Stimulated activated CD4-positive, alpha-beta T cell treated with anti-CD3 and anti-CD28 coated beads, Interleukin-1b, Interleukin-23, amount 100 ng/mL, for 24 hours (primary cell): ENCODE measurements at places on chromosomes 12 and 14.

- DNase-seq, result no peak
Observed at GRCh38 chr12:92221656-92222315, 76.1 kb upstream of the BTG1 start.

DNA sequence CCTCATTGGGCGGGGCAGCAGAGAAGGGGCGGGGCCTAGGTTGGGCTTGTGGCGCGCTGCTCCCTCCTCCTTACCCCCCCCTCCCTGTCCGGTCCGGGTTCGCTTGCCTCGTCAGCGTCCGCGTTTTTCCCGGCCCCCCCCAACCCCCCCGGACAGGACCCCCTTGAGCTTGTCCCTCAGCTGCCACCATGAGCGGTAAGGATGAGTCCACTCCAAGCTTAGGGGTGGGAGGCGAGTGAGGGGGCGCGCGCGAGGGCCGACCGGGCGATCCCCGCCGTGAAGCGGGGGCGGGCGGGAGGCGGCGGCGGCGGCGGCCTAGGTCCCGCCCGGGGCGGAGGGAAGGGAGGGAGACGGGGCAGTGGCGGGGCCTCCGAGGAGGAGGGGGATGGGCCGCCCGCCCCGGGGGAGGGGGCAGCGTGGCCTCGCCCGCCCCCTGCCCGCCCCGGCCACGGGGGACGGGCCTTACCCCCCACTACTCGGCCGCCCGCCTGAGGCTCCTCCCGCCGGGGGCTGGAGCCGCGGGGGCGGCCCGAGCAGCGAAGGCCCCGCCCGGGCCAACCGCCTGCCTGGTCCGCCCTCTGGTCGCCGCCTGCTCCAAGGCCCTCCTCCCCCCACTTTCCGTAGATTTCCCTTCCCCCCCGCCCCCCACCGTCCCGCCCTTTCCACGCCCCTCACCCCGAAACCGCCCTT, at the start of gene SP1:
SP1 (plus strand) TSS at position 73 of the 690 bp plus-strand sequence; CDS start at position 189, 116 bp downstream.
- DNase-seq, result peak; percentile 76

DNA sequence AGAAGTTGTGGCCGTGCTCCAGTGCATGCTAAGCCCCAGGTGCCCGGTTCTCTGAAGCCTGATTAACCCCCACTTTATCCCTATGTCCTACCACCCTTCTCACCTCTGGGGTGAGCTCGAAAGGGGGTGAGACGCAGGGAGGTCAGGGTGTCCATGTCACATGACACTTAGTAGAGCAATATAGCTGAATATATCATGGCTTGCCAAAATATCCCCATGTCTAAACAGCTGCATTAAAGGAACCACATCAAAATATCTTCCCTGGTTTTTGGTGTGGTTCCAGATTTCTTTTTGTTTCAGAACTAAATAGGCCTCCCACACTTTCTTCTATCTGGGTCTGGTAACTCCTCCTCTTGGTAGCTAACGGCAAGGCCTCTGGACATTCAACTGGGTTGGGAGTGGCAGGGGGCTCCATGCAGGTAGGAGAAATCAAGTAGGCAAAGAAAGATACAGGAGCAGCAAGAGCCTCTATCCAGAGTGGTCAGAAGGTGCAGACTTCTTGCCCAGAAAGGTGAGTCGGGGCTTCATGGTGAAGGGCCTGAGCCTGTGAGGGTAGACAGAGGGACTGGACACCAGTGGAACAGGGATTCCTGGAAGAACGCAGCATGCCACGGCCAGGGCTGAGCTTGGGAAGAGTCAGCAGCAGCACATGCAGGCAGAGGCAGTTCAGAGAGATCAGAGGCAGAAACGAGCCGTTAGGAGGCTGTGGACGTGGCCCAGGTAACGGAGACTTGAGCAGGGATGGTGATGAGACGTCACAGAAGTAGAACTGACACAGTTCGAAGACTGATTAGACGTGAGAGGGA, 202.8 kb upstream of the DIO3 start:
- DNase-seq, result no peak

DNA sequence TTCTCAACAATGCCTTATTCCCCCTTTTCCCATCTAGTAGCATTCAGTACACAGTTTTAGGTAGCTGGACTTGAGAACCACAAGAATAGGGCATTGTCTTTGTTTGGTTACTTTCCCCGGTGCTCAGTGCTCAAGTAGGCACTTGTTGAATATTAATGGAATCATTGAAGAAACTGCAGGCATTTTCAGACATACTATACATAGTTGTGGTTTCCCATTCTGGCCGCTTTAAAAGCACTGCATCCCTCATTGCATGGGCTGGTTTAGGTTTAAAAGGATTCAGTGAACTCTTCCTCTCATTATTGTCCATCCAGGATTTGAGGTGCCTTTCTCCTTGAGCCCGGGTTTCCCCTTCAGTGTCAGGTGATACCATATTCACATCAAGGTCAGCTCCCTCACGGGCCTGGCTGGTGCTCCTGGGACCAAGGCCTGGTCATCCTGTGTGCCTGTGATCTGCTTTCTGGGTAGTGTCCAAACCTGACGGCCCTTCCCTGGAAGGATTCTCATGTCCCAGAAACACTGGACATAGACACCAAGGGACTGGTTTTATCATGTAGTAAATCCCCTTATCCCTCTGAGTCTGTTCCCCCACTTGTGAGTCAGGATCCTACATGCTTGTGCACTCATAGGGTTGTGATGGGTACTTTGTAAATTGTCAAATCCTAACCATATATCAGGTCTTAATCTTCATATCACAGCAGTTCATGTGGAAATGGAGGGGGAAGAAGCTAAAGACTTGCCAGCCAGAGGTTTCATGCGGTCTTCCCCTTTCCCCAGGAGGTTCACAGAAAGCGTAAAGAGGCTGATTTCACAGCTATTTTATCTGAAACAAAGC, 7.4 kb downstream of the TCP11L2 start:
- no peak for DNase-seq

DNA sequence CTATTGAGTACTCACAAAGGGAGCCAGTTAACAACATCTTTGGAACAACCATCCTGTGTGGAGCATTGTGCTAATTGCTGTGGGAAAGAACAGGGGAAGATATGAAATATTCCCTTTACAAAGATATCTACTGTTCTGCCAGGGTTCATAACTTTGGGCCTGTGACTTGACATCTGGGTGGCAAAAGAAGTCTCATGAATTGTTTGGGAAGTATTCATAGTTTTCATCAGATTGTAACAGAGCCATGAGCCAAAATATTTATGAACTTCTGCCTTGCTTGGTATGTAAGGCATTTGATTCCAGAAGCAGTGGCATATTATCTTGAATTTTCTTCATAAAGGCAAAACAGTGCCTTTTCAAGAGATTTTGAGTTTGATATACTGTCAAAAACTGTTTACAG, 816.2 kb downstream of the DIO2 start:
- no peak for DNase-seq

DNA sequence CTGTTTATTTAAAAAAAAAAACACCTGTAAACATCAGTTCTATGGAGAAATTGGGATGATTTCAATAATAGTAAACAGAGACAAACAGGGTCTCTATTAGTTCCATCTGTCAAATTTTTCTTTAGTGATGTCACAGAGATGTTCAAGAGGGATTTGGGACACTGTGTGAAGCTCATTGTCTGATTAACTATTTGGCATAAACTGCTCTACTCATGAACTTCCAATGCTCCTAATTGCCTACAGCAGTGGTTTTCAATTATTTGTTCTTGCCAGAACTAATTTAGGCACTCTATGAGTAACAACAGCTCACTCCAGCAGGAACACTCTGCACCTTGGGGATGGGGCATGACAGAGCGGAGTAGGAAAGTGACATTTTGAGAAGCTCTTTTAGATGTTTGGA, 250.1 kb upstream of the PRKD1 start:
- DNase-seq, result no peak

DNA sequence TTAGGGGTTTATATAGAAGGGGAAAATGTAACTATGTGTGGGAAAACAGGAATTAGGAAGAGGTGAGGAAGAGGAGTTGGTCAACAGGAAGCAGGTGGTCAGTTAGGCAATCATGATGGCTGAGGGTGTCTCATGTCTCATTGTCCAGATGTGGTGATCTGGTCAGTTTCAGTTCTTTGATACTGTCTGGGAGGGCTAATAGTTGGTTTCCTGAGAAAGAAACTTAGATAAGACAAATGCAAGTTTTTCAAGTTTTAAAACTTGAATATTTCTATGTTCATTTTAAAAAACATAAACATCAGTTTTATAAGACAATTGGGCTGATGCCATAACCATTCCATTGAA, 1121.8 kb upstream of the USP15 start:
- DNase-seq, result no peak

DNA sequence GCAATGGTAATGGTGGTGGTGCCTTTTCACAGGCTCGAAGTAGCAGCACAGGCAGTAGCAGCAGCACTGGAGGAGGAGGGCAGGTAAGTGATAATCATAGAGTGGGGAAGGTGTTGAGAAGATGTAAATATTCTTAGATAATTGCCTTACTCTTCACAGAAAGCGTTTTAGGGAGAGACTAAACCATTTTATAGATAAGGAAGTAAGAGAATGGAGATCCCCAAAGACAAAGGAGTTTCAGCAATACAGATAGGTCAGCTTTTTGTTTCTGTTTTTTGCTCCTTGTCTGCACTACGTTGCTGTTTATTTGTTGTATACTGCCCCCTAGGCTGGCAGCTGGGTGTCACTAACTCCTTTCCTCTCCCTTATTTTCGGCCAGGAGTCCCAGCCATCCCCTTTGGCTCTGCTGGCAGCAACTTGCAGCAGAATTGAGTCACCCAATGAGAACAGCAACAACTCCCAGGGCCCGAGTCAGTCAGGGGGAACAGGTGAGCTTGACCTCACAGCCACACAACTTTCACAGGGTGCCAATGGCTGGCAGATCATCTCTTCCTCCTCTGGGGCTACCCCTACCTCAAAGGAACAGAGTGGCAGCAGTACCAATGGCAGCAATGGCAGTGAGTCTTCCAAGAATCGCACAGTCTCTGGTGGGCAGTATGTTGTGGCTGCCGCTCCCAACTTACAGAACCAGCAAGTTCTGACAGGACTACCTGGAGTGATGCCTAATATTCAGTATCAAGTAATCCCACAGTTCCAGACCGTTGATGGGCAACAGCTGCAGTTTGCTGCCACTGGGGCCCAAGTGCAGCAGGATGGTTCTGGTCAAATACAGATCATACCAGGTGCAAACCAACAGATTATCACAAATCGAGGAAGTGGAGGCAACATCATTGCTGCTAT, 2.0 kb downstream of the SP1 start:
- no peak for DNase-seq

DNA sequence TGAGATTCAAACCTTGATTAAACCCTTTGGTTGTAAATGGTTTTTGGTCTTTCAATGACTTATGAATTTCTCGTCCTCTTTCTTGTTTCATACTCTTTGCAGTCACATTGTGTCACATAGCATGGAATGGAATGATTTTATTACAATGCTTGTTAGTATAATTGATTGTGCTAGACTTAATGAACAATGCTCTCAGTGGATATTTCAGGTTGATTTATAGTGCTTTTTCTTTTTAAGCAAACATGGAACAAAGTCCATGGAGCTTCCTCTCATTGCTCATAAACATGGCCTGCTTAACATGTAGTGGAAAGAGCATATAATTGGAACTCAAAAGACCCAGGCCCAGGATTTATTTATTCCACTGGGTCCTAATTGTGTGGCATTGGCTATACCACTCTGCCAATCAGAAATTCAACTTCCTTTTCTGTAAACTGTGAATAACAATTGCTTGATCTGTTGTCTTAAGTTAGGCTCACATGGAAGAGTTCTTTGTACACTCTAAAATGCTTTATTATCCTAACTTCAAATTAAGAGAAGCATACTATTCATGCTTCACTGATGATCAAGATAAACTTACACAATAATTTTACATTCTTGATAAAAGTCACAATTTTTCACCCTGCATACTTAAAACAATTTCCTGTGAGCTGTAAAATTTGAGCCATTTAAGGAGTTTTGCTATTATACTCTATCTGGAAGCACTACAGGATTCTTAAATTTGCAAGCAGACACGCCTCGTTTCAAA, 370.5 kb upstream of the PDE3A start:
- no peak for DNase-seq

DNA sequence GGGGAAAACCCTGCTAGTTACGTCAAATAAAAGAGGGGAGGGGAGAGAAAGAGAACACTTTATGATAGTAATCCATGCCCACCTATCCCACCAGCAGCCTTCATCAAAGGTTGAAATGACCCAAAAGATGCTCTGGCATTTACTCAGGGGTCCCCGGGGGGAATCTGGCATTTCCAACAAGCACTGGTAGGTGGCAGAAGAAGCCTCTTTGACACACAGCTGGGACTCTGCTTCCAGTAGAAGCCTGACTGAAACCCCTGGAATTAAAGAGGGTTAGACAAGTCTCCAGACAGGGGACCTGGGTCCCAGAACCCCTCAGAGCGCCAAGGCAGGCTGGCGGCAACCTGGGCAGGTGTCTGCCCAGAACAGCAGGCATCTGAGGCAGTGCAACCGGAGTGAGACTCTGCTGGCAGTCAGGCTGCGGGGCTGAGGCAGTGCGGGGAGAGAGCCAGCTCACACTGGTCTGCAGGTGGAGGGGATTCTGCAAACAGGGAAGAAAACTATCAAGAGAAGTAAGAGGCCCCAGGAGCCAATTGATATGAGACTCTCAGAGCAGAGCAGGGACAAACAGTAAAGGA, 85.0 kb upstream of the CAPRIN2 start:
- DNase-seq, result no peak

- DNase-seq, result no peak
Observed at GRCh38 chr14:35818346-35819115, 7.6 kb upstream of the BRMS1L start.

DNA sequence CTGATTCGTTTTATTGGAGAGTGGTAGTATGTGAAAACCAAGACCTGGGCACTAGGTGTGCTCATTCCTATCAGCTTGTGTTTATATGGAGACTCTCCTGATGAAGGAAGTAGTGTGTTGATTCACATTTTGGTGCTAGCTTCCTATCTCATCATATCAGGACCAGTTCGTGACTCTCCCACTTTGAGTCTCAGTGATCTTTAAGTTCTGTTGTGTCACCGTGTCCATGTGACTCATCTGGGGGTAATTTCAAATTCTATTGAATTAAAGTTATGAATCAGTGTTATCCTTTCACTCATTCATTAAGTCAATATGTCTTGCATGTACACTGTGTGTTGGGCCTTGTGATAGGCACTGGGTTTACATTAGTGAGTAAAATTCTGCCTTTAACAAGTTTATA, 180.2 kb downstream of the CACNA1C start:
- no peak for DNase-seq

DNA sequence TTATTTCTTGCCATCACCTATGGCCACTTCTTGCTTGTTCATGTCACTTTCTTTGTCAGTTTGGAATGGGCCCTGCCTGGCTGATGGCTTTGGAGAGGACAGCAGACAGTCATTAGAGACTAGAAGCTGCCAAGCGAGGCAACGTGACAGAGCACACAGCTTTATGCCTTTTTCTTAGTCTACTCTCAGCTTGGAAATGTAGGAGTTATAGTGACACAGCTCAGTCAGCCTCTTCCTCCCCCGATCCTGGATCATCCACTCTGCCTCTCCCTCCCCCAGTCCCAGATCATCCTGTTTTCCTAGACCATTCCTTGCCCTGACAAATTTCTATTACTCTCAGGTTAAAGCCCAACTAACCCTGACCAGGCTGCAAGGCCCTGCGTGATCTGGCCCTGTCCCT, 26.6 kb downstream of the ETV6 start:
- DNase-seq, result no peak

DNA sequence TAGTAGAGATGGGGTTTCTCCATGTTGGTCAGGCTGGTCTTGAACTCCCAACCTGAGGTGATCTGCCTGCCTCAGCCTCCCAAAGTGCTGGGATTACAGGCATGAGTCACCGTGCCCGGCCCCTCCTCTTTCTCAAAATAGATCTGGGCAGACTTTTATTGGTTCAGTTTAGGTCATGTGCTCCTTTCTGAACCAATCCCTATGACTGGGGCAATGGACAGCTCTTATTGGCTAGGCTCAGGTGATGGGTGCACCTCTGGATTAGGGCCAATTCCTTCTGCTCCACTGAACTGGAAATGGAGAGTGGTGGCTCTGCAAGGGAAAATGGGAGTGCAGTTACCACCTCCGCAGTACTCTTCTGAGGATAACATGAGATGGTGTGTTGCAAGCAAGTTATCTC, 6.2 kb upstream of the ATP6V0A2 start:
- DNase-seq, result no peak
